ENCODE measurements at places on chromosomes 6 and 20.

DNA sequence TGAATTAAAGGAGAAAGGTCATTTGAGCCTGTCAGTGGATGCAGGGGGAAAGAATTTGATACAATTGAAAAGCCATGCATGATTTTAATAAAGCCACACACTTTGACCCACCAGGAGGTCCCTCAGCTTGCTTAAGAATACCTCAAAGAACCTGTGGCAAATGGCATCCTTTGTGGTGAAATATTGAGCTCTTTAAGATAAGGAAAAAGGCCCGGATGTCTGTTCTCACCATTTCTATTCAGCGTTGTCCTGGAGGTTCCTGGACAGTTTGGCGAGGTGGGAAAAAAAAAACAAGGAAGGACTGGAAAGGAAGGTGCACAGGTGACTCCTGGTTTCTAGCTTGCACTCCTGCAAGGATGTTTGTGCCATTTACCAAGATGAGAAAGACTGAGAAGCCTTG lies 91.0 kb downstream of the TOX2 start:
- no peak for DNase-seq

DNA sequence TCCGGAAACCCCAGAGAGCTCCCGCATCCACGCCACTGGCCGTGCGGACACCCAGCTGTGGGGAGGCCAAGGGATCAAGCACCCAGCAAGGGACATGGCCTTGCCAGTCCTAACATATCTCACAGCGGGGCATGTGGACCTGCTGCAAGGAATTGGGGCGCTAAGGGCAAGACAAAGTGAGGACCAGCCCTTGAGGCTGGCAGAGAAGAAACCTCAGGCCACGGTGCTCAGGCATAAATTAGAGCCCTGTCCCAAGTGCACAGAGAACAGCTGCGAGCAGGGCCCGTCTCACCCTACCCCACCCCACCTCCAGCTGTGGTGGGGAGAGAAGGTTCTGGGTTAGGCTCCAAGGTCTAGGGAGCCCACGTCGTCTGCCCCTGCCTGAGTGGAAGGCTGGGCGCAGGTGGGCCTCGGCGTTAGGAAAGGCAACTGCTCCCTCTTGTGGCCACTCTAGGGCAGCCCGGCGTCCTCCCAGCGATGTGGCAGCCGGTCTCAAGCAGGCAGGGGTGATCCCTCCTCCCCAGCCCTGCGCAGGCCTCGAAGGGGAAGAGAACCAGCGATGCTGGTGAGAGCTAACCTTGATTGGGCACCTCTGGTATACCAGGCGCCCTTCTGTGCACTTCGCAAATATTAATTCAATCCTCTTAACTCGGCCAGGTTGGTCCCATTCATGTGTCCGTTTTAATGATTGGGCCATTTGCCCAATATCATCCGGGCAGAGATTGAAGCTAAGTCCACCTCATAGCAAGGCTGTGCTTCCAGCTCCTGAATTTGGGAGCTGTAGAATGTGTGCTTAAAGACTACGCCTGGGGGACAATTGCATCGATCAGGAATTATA lies 235.8 kb downstream of the NFATC2 start:
- DNase-seq, result peak; percentile 38

- DNase-seq, result no peak
Measured at GRCh38 chr20:34546751-34547181, 11.8 kb upstream of the MAP1LC3A start.

DNA sequence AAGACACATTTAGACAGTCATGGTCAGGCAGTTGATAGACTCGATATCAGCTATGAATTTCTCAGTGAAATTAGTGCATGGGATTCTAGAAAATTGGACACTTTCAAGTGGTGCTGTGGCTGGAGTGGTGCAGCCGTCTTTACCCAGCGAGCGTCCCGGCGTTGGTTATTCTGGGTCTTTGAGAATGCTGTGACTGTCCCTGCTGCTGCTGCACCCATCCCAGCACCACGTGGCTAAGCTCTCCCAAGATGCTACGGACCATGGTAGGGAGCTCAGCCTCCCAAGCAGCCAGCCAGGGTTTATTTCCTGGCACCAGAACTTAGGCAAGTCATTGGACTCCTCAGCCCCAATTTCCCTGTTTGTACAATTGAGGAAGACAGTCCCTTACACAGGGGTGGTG lies 147.2 kb upstream of the RPS6KA2 start:
- no peak for DNase-seq

DNA sequence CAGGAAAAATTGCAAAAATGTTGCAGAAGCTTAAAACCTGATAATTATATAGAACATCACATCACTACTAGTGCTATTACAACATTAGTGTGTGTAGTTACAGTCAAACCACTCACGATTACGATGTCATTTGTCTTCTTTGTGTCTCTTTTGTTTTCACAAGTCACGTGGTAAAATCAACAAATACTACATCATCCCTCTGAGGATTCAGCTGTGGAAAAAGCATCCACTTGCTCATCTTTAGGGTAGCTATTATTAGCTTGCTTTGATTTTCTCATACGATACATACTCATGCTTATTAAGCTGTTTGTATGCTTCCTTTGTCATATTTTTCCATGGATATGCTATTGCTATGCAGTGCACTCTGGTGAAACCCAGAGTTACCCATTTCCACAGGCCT lies 22.2 kb upstream of the ATXN1 start:
- no peak for DNase-seq

- no peak for DNase-seq
Measured at GRCh38 chr20:18738055-18738454, 75.5 kb upstream of the SCP2D1 start.

DNA sequence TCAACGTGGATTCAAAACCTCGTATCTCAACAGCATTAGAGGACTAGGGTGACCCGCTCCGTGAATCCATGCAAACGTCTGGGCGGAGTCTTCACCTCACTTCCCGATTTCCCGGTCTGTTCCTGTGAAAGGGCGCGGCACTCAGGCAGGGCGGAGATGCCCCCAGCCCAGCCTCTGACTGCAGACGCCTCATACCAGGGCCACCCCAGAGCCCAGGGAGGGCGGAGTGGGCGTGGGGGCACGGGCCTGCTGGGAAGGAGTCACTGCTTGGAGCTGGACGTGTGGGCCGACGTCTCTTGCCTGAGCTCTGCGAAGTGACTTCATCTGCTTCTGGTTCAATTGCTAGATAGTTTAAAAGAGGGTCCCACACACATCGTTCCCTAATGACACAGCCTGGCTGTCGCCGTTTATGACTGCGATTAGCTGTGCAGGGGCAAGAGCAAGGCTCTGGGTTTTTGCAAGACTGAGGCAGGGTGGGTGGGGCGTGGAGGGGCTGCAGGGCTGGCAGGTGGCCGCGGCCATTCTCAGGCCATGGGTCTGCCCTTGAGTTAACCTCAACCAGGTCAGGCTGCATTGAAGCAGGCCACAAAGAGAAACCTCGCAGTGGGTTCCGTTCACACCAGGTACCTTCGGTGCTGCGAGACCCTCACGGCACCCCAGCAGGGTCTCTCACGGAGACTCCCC lies 15.0 kb downstream of the SMOC2 start:
- DNase-seq, result no peak

GRCh38 chr6:20746024-20746423 lies 211.8 kb downstream of the CDKAL1 start:
- DNase-seq, result no peak

All from stimulated activated CD8-positive, alpha-beta memory T cell treated with anti-CD3 and anti-CD28 coated beads, Interleukin-12 subunit alpha, Interleukin-12 subunit beta, amount 100 ng/mL, for 4 hours (primary cell).